ENCODE measurements at places on chromosomes 11 and 22.

DNA sequence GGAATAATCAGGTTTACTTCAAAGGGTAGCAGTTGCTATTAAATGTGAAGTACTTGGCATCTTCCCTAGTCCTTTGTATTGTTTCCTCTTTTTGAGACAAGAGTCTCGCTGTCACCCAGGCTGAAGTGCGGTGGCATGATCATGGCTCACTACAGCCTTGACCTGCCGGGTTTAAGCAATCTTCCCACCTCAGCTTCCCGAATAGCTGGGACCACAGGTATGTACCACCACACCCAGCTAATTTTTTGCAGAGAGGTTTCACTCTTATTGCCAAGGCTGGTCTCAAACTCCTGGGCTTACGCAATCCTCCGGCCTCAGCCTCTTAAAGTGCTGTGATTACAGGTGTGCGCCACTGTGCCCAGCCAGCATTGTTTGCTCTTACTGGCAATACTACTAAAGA, 36.2 kb upstream of the RAPSN start:
- DNase-seq, result no peak

DNA sequence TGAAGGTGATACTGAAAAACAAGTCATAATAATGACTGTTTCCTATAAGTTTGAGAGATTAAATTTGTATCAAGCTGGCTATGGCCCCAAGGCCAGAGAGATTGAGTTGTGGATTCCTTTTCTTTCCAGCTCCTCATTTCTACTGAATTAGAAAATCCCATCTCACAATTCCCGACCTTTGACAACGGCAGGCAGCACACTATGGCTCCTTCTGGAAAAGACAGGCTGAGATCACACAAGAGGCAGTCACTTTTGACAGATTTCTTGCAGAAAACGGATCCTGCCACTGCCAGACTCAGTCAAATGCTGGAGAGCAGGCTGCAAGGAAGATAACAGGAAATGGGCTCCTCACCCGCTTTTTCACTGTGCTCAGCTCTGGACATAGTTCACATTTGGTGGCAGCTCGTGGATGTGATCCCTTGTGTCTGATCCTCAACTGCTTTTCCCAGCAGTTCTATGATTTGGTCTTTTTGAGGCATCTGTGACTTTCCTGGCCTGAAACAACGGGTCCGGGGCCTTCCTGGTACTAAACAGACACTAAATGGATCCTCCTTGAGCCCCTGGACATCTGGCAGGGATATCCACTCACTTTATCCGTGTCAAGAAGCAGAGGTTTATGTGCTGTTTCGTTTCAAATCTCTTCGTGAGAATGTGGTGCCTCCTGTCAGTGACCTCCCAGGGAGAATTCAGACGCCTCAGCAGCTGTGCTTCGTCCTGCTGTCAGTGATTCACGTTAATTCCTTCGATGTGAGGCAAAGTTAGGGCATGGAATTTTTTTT, 26.1 kb upstream of the RTL6 start:
- no peak for DNase-seq

- DNase-seq, result no peak
These were observed 170.2 kb downstream of the DCDC1 start for GRCh38 chr11:31199378-31199777.

GRCh38 chr22:22848364-22848866, 39.2 kb upstream of the IGLL5 start:
- no peak for DNase-seq

DNA sequence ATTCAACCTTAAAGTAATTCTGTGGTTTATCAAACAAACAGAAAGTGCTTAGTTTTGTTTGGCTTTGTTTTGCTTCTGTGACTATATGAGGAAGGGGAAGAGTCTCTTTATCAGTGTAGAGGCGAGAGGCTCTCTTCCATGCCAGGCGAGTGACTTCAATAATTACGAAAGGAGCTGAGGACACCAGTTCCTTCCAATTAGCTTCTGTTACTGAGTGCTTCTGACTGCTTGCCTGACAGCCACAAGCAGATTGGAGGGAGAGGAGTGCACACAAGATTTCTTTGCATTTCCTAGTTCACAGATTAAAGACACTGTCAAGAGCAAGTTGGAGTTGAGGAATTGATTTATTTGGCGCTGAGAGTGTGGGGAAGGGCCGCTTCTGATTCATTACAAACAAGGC, 1484.5 kb upstream of the TENM4 start:
- DNase-seq, result no peak

DNA sequence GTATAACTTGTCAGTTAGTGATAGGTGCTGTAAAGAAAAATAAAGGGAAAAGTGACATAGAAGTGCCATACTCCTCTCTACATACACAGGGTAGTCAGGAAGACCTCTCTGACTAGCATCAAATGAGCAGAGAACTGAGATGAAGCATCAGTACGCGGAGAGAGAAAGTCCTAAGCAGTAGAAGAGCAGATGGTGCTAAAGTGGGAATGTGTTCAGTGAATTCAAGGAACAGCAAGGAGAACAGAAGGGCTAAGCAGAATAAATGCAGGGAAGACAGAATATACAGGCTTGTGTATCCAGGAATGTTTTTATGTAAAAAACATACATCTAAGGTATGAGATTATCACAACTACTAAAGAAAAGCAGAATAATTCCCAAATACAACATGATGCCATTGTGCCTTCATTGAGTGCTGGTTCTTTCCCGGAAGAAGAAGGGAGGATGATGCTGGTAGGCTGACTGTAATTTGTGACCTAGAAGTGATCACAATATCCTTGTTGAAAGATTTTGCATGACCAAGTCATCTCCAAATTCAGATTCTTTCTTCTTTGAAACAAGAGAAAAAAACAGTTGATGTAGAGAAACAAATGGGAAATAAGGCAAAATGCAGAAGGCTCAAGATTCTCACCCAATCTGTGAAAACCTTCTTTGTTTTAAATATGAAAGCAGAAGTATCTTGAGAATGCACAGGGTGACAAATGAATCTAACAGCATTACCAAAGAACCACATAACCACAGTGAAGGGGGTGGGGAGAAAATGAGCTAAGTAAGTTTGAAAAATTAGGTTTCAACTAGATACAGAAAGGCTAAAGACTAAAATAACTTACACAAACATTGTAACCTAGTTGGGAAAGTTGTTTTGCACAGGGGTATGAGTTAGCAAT, 20.5 kb downstream of the MRE11 start:
- no peak for DNase-seq

DNA sequence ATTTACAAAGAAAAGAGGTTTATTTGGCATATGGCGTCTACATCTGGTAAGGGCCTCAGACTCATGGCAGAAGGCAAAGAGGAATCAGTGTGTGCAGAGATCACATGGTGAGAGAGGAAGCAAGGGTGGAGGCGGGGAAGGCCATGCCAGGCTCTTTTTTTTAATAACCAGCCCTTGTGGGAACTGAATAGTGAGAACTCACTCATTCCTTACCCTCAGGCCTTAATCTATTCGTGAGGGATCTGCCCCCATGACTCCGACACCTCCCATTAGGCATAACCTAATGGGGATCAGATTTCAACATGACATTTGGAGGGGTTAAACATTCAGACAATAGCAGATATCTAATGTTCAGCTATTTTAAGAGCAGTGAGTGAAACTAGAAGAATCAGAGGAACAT, 55.7 kb downstream of the ATM start:
- DNase-seq, result no peak

GRCh38 chr11:77127920-77128691, at the start of gene MYO7A:
TSS of gene MYO7A (plus strand) at chr11:77128246. CDS start at chr11:77130635, 2,389 bp downstream.
- peak; percentile 23 for DNase-seq

DNA sequence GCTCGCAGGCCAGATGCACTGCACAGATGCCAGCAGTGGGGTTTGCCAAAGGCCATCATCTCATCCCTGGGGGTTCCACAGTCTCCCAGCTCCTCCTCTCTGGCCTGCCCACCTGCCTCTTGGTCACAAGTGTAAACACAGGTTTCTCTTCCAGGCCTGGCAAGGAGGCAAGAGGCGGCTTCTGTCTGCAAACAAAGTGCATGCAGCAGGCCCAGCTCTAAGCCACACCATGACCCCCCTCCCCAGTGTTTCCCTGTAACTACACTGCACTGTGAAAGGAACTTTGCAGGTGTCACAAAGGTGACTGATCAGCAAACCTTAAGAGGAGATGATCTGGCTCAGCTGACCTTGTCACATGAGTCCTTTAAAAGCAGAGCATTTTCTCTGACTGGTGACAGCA, 26.2 kb upstream of the SHISAL1 start:
- no peak for DNase-seq

DNA sequence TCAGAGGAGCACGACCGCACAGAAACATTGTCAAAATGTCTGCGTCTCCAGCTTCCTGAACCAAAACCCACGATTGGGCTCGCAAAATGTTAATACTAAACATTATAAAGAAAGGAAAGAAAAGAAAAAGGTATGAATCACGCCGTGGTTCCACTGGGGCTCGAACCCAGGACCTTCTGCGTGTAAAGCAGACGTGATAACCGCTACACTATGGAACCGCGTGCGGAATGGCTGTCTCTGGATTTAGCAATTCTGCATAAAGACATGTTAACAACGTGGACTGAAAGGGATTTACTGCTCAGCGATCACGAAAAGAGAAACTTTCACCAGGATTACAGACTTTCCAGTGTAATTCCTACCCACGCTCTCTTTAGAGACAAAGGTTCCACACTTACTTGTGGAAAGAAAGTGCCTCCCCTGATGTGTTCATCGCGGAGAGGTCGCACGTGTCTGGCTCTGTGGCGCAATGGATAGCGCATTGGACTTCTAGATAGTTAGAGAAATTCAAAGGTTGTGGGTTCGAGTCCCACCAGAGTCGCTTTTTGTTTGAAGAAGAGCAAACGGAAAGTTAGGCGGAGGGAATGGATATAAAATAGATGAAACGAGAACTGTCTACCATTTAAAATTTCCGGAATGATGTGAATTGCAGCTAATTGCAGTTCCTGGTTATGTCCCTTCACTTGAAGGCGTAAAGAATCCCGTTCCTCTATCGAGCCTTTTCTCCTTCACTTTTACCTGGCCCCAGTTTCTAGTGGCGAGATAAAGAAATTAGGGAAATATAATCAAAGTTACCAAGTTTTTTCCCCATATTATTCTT, 39.7 kb downstream of the OR4D9 start:
- no peak for DNase-seq

GRCh38 chr22:37511395-37512104, 7.7 kb downstream of the CARD10 start:
- DNase-seq, result no peak

DNA sequence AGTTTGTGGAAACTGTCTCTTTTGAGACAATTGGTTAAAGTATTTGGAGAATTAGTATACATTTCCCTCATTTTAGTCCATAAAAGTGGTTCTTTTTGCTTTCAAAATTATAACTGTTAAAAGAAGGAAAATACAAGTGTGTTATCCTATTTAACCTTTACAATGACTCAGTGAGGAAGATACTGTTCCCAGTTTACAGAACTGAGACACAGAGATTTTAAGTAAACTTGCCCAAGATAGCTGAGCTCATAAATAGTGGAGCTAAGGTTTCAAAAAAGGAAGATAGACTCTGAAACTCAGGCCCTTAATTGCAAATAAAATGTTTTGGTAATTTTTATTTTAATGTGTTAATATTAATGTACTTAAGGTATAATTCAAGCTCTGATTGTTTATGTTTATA, 58.9 kb downstream of the DKK3 start:
- DNase-seq, result no peak

DNA sequence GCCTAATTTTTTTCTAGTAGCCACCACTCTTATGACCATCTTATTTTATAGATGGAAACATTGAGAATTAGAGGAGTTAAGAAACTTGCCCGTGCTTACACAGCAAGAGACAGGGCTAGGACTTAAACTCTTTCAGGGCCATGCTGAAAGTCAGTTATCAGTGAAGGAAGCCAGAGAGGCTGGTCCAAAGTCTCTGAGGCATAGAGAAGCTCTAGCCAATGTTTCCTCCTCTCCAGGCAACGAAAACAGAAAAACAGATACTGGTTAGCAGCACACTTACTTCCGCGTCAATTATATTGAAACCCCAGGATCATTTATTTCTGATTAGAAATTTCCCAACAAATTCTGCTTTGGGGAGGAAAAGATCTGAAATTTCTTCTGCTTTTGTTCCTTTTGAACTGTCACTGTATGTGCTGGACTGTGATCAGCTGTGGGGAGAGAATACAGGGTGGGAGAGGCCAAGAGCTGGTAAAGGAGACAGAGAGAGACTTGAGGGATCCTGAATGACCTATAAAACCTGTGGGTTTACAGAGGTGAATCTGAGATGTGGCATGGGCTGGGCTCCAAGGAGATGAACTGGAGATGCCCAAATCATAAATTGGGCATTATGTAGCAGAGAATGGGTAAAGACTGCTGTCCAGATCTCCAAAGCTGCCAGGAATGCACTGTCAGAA, 37.5 kb upstream of the CAPRIN1 start:
- DNase-seq, result no peak

DNA sequence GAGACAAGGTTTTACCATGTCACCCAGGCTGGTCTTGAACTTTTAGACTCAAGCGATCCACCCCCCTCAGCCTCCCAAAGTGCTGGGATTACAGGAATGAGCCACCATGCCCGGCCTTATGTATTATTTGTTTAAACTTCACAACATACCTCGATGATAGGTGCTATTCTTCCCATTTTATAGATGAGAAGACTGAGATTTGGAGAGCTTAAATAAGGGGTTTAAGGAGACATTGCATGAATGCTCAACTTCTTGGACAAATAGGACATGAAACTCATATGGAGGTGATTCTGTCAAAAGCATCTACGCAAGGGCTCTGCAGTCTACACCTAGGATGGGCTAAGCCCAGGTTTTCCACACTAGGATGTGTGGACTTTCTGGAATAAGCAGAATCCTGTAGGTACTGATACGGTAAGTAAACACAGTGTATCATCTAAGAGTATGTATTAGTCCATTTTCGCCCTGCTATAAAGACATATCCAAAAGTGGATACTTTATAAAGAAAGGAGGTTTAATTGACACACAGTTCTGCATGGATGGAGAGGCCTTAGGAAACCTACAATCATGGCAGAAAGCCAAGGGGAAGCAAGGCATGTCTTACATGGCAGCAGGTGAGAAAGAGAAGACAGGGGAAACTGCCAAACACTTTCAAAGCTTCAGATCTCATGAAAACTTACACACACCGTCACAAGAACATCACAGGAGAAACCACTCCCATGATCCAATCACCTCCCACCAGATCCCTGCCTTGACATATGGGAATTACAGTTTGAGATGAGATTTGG, 62.8 kb upstream of the CAPRIN1 start:
- no peak for DNase-seq

- no peak for DNase-seq
These were observed 3.1 kb upstream of the INS start for GRCh38 chr11:2164081-2164480.

GRCh38 chr11:16034074-16034473, 322.3 kb downstream of the SOX6 start:
- DNase-seq, result no peak

DNA sequence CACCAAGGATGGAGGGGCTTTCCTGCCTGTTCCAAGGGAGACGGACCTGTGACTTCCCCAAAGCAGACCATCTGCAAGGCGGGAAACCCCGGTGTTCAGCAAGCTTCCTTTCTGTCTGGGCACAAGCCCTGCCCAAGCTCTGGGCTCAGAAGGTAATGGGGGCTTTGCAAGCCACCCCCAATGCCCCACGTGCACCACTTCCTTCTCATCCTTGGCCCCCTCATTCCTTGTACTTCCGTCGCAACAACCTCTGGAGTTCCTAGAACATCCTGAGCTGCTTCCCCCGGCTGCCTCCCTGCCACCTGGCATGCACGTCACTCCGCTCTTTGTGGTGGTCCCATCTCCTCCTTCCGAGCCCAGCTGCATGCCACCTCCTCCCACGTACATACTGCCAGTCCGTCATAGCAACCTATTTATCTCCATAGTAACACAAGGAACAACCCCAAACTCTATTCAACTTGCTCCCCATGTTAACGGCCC, 3.9 kb downstream of the MYEOV start:
- no peak for DNase-seq

GRCh38 chr11:29187215-29187614, 829.6 kb downstream of the KCNA4 start:
- no peak for DNase-seq

- DNase-seq, result no peak
These were observed 56.9 kb upstream of the WNT11 start for GRCh38 chr11:76263166-76263565.
